Stimulated activated CD8-positive, alpha-beta memory T cell treated with anti-CD3 and anti-CD28 coated beads, Interleukin-4, amount 100 ng/mL, for 4 hours (primary cell): ENCODE measurements at places on chromosomes 11 and 22.

DNA sequence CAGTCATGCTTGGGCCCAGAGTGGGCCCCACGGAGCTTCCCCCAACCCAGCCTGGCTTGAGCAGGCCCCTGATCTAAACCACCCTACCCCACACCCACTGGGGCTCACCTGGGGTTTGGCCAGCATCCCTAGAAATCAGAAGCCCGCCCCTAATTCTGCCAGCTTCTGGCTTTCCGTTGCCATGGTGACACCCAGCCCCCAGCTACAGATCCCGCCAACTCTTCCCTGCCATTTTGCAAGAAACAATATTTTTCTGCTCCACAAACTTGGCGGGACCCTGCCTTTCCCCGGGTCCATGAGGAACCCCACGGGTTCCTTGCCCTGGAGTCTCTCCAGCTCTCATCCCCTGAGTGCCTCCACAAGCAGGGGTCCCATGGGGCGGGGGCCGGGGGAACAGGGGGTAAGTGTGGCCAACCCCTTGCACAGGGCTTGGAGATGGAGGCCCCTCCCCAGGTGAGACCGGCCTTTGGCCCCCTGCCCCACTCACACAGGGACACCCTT is 90.0 kb downstream of the CDKN1C start:
- no peak for DNase-seq

DNA sequence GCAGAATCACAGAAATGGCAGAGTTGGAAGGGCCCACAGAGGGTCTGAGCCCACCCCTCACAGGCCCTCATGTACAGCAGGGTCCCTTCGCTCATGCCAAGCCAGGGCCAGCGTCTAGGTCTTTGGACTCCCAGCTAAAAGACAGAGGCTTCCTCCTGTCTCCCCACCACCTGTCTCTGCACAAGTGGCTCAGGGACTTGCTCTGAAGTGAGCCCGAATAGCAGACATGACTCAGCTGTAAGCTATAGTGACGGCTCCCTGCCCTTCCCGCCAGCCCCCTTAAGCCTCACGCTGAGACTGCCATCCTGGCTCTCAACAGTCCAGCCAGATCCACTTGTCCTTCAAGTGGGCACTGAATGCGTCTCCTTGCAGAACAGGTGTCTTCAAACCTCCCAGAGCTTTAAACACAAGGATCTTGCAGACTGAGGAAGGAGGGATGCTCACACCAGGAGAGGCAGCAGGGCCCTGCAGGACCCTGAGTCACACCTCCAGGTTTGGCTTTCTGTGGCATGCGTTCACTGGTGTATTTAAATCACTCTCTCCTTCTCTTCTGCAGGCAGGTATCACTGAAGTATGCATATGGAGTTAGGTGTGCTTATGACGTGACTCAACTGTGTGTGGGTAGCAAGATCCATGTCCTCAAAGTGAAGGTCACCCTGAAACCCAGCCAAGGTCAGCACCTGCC is 154.9 kb downstream of the CACNA1I start:
- DNase-seq, result no peak

DNA sequence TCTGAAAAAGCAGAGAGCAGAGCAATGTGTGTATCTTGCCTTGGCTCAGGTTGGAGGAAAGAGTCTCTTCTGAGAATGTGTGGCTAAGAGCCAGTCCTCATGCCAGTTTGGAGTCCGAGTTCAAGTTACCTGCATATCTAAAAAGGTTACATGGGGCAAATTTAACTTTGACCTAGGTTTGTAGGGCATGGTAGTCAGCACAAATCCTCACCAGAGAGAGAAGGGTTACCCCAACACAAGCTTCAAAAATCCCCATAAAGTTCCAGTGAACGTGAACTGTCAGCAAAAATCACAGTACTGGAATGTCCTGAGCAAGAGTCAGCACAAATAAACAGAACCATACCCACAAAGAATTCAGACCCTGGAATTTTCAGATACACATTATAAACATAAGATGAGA is 13.8 kb downstream of the SDHD start:
- DNase-seq, result no peak

- no peak for DNase-seq
Measured at GRCh38 chr22:22768885-22769284, 118.7 kb upstream of the IGLL5 start.

- DNase-seq, result no peak
Measured at GRCh38 chr22:45465633-45466032, 37.0 kb upstream of the FBLN1 start.

GRCh38 chr11:19597876-19598275 is 114.8 kb upstream of the NAV2 start:
- no peak for DNase-seq

- no peak for DNase-seq
Measured at GRCh38 chr22:20439928-20440575, 2.4 kb upstream of the SCARF2 start.
